NCI-H1048 (cell line): ENCODE measurements at places on chromosomes 12 and 14.

GRCh38 chr14:67817750-67818438 is 1.5 kb upstream of the ZFYVE26 start:
- DNase-seq = no peak

GRCh38 chr12:49587174-49587908 is 18.1 kb downstream of the FAM186B start:
- no peak for DNase-seq

DNA sequence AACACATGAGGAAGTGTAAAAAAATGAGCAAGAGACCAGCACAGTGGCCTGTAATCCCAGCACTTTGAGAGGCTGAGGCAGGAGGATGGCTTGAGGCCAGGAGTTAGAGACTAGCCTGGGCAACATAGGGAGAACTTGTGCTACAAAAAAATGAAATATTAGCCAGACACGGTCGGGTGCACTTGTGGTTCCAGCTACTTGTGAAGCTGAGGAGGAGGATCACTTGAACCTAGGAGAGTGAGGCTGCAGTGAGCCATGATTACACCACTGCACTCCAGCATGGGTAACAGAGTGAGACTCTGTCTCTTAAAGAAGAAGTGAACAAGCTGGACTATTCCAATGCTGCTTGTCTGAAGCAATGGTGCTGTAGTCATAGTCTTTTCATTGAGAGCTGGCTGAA is 36.3 kb upstream of the MAP3K9 start:
- no peak for DNase-seq

GRCh38 chr14:105021656-105022275 is 883 bp upstream of the CDCA4 start:
- DNase-seq = no peak
